ENCODE measurements at places on chromosomes 12 and 14. TPM values are rescaled to one million over a fixed set of nuclear protein-coding genes. Genes with fewer than 3 reads are reported as not detected.

- no peak overlapping the region for H3K27ac ChIP-seq
- no peak for DNase-seq
These were observed 31.5 kb downstream of the RASSF9 start for GRCh38 chr12:85804663-85805062.

DNA sequence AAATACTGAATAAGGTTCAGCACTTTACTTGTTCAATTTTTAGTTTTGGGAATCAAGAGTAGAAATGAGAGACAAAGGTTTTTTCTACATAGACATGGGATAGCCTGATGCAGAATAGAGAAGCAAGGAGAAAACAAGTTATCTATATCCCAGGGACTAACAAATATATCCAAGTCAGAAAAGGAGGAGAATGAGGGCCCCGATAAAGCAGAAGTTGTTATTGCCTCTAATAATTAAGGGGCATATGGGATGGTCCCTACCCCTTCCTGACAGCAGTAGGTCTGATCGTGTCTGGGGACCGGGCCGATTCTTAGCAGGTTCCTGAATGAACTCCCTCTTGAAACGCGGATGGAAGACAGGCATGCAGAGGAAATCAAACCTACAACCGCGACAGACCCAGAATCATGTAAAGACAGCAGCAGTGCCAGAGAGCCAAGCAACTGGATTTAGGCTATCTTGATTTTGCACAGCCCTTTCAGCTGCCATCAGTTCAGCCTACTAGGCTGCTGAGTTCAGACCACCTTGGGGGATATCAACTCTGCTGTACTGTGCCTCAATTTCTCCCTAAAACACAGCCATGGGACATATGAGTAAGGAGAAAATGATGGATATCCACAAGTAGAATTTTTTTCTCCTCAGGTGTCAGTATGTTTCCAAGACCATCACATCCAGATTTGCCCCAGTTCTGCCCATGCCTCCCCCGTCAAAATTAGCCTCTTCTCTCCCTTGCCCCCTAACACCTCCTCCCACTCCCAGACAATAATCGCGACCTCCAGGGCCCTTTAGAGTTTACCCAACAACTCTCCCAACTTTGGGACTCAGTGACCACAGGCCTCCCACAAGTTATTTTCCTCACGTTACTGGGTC, 706 bp downstream of the PRMT5 start:
- peaks cover 13% of the 10 kb centered on the region for H3K4me1 ChIP-seq
- H3K4me3 ChIP-seq = peak overlapping the region; percentile 88
- no peak for DNase-seq
- peak overlapping the region; percentile 88 for H3K27ac ChIP-seq

- no peaks in the 10 kb centered on the region for H3K27me3 ChIP-seq
- H3K4me1 ChIP-seq = no peaks in the 10 kb centered on the region
- H3K27ac ChIP-seq = no peak overlapping the region
- H3K4me3 ChIP-seq = no peak overlapping the region
These were observed 280.0 kb downstream of the SLC6A15 start for GRCh38 chr12:84632556-84632955.

The PMCH gene
- total RNA-seq = 2.4 TPM

The ZDHHC22 gene
- not detected for total RNA-seq
